LHCN-M2 (cell line): ENCODE measurements at places on chromosomes 7 and 10. TPM values are rescaled to one million over a fixed set of nuclear protein-coding genes. Genes with fewer than 3 reads are reported as not detected.

Gene DIP2C
- 3.8 and 4.9 TPM in 2 replicates for total RNA-seq

Gene CFAP46
- not detected in 2 replicates for total RNA-seq

Gene BRAT1
- 73.9 and 78.9 TPM in 2 replicates for total RNA-seq

- DNase-seq, result no peak
Measured at GRCh38 chr10:120251821-120252442, 205.1 kb upstream of the PLPP4 start.

- no peak for DNase-seq
Measured at GRCh38 chr10:50896721-50897120, 11.3 kb upstream of the A1CF start.
